Pancreas (tissue), 10 donors: ENCODE measurements at places on chromosomes 4 and X. TPM values are rescaled to one million over a fixed set of nuclear protein-coding genes. Genes with fewer than 3 reads are reported as not detected.

DNA sequence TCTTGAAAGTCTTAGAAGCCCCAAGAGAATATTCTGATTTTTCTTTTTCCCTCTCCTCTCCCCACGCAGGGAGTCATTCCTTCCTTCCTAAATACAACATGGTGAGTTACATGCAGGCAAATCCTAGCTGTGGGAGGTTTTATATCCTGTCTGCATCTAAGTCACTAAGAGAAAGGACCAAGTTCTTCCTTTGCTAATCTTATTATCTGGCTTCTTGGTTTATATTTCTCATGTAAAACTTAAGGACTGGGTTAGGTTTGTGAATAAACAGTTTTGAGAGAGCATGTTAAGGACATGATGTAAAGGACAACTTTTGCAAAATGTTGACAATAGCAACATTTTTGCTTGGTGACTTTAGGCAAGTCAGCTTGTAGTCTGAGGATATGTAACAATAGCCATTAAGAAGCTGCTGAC, 5.1 kb upstream of the CXCL9 start:
- H3K4me1 ChIP-seq: peaks cover 13% of the 10 kb centered on the region
- H3K4me3 ChIP-seq: no peak overlapping the region
- H3K27ac ChIP-seq: peak overlapping the region; percentile 51
- H3K27me3 ChIP-seq: no peaks in the 10 kb centered on the region
- no peak for DNase-seq

DNA sequence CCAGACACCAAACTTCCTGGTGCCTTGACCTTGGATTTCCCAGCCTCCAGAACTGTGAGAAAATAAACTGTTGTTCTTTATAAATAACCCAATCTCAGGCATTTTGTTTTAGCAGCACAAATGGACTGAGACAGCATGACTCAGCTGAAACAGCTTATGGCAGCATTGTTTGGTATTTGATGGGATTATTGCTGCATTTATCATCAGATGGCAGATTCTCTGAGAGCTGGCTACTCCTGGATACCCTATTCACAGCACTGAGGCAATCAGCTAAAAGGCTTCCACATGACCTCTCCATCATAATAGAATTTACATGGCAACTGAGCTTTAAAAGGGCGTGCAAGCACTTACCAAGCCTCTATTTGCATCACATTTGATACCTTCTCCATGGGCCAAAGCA, 623.1 kb upstream of the CPEB2 start:
- no peaks in the 10 kb centered on the region for H3K27me3 ChIP-seq
- H3K36me3 ChIP-seq: no peaks in the 10 kb centered on the region
- H3K4me1 ChIP-seq: no peaks in the 10 kb centered on the region
- H3K4me3 ChIP-seq: no peak overlapping the region
- DNase-seq: no peak

DNA sequence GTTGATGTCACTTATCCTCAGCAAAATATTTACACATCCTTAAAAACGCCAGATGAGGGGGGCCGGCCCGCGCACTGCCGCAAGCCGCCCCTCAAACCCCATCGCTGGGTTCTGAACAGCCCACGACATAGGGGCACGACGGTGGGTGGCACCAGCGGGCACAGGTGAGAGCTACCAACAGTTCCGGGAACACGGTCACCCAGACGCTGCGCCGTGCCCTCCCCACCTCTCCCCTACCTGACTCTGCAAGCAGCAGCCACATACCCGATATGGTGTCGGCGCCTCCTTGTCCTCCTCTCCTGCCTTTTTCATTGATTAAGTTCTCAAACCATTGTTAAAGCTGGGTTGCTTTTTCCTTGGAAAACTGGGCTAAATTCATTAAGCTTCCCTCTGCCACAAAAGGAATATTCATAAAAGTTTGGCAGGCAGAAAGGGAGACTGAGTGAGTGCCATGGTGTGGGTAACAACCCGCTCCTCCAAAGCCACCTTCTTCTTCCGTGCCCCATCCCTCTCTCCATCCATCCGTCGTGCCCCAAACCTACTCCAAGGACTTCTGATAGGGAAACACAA, 1.4 kb downstream of the RAI2 start:
- H3K4me1 ChIP-seq: no peaks in the 10 kb centered on the region
- no peaks in the 10 kb centered on the region for H3K36me3 ChIP-seq
- H3K27me3 ChIP-seq: no peaks in the 10 kb centered on the region
- no peak overlapping the region for H3K27ac ChIP-seq

GRCh38 chrX:44203791-44204190, 139.7 kb downstream of the EFHC2 start:
- H3K27me3 ChIP-seq: no peaks in the 10 kb centered on the region
- H3K36me3 ChIP-seq: no peaks in the 10 kb centered on the region
- no peak overlapping the region for H3K27ac ChIP-seq
- H3K4me3 ChIP-seq: no peak overlapping the region

DNA sequence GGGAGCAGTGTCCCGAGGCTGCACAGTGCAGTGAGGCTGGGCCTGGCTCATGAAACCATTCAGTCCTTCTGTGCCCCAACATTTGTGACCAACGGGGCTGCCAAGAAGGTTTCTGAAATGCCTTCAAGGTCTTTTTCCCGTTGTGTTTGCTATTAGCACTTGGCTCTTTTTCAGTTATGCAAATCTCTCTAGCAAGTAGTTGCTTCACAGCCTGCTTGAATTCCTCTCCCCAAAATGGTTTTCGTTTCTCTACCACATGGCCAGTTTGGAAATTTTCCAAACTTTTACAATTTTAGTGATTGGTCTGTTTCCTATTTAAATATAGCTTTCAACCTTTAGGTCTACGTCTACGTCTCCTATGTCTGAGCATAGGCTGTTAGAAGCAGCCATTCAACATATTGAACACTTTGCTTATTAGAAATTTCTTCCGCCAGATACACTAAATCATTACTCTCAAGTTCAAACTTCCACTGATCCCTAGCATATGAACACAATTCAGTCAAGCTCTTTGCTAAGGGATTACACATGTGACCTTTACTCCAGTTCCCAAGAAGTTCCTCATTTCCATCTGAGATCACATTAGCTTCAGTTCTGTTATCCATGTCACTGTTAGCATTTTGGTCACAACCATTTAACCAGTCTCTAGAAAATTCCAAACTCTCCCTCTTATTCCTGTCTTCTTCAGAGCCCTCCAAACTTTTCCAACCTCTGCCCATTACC, 901.8 kb downstream of the GLUD2 start:
- H3K4me3 ChIP-seq: no peak overlapping the region
- no peaks in the 10 kb centered on the region for H3K27me3 ChIP-seq
- no peaks in the 10 kb centered on the region for H3K36me3 ChIP-seq
- H3K4me1 ChIP-seq: no peaks in the 10 kb centered on the region
- no peak overlapping the region for H3K27ac ChIP-seq

GRCh38 chr4:80073473-80074008, 512 bp upstream of the ANTXR2 start:
- no peaks in the 10 kb centered on the region for H3K27me3 ChIP-seq
- no peaks in the 10 kb centered on the region for H3K4me1 ChIP-seq
- H3K27ac ChIP-seq: peak overlapping the region; percentile 80
- no peaks in the 10 kb centered on the region for H3K36me3 ChIP-seq

GRCh38 chr4:157727163-157727562, 445.7 kb downstream of the GASK1B start:
- no peak overlapping the region for H3K27ac ChIP-seq
- no peak overlapping the region for H3K4me3 ChIP-seq
- no peak for DNase-seq
- H3K27me3 ChIP-seq: no peaks in the 10 kb centered on the region
- no peaks in the 10 kb centered on the region for H3K36me3 ChIP-seq

DNA sequence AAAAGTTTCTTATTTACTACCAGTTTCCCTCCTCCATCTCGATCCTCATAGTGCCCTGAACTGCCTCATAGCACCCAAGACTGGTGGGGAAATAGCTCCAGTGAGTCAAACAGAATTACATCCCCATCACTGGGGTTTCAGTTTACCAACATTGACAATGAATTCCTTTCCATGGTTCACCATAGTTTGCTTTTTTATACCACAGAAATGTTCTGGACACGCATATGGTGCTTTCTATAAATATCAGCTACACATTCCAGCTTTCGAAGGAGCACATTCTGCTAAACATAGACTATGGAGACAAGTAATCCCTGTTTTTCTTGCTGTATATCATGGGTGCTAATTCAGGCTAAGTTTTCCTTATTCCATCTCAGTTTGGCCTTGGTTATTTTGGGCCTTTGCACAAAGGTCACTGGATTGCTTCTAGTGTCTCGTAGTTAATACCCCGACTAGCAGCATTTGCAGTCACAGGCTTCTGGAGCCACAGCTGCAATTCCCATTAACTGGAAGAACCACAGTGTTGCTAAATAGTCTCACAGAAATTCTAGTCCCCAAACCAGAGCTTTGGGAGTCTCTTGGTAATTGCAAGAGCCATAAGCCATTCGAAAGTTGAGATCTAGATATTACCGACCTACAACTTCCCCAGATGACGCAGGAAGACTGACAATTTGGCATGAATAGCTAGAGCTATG, 53.4 kb upstream of the TRPC3 start:
- no peak overlapping the region for H3K27ac ChIP-seq
- no peaks in the 10 kb centered on the region for H3K27me3 ChIP-seq
- H3K4me1 ChIP-seq: no peaks in the 10 kb centered on the region
- H3K36me3 ChIP-seq: no peaks in the 10 kb centered on the region

DNA sequence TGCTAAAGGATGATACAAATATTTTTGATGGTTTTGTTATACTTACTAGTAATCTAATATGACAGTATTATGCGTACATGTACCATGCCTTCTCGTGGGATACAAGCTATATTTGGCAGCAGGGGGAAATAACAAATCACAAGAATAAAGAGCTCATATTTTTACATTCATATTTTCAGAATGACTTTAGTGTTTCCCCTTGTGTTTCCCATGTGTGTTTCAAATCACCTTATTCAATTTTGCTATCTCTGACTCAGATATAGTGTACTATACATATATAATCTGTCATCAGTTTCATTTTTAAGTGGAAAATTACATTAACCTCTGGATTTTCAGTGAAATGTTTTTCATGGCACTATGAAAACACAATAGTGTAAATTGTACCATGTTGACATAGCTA, 146.8 kb downstream of the RPA4 start:
- H3K27ac ChIP-seq: no peak overlapping the region
- no peaks in the 10 kb centered on the region for H3K36me3 ChIP-seq
- H3K27me3 ChIP-seq: no peaks in the 10 kb centered on the region
- DNase-seq: no peak
- H3K4me1 ChIP-seq: no peaks in the 10 kb centered on the region
- no peak overlapping the region for H3K4me3 ChIP-seq

GRCh38 chr4:74133786-74134499, 24.0 kb upstream of the MTHFD2L start:
- no peak overlapping the region for H3K27ac ChIP-seq
- H3K27me3 ChIP-seq: no peaks in the 10 kb centered on the region
- no peaks in the 10 kb centered on the region for H3K4me1 ChIP-seq
- H3K4me3 ChIP-seq: no peak overlapping the region
- no peaks in the 10 kb centered on the region for H3K36me3 ChIP-seq

DNA sequence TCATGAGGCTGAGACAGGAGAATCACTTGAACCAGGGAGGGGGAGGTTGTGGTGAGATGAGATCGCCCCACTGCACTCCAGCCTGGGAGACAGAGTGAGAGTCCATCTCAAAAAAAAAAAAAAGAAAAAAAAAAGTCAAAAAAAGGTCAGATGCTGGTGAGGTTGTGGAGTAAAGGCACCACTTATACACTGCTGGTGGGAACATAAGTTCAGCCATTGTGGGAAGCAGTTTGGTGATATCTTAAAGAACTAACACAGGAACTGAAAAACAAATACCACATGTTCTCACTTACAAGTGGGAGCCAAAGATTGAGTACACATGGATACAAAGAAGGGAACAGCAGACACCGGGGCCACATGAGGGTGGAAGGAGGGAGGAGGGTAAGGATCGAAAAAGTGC, 149.0 kb downstream of the PHF8 start:
- no peak overlapping the region for H3K27ac ChIP-seq
- DNase-seq: no peak
- no peak overlapping the region for H3K4me3 ChIP-seq
- no peaks in the 10 kb centered on the region for H3K27me3 ChIP-seq

DNA sequence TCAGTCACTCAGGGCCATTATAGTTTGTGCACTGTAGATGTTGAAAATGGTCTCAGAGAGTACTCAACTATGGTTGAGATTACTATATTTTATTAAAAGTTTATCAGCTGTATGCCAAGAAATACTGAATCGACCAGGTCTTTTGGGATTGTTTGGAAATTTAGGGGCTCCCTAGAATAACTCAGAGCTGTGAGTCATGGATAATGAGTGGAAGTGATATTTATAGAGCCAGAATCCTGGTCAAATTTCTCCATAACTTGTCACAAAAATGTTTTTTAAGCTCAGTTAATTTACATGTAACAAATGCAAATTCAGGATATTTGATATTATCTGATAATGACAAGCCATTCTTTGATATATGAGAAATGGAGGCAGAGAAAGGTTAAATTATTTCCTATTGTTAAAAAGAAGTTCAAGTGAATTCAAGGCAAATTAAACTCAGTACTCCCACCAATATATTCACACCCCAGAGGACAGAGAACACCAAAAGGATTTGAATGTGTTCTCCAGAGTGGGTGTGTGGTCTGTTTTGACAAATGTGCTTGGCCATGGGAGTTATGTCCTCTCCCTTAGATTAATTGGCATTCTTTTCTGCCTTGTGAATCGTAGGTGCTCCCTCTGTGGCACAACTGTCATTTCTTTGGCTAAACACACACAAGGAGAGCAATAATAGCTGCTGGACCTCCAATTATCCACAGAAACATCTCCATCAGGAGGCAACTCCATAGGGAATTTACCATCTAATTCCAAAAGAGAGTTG, 37.7 kb downstream of the ARHGAP24 start:
- H3K27me3 ChIP-seq: no peaks in the 10 kb centered on the region
- no peaks in the 10 kb centered on the region for H3K4me1 ChIP-seq
- no peak overlapping the region for H3K27ac ChIP-seq
- no peaks in the 10 kb centered on the region for H3K36me3 ChIP-seq
- DNase-seq: no peak

- H3K27me3 ChIP-seq: no peaks in the 10 kb centered on the region
- no peak overlapping the region for H3K4me3 ChIP-seq
- no peak overlapping the region for H3K27ac ChIP-seq
- H3K4me1 ChIP-seq: no peaks in the 10 kb centered on the region
Observed at GRCh38 chr4:164412246-164412645, 341.7 kb upstream of the SMIM31 start.

DNA sequence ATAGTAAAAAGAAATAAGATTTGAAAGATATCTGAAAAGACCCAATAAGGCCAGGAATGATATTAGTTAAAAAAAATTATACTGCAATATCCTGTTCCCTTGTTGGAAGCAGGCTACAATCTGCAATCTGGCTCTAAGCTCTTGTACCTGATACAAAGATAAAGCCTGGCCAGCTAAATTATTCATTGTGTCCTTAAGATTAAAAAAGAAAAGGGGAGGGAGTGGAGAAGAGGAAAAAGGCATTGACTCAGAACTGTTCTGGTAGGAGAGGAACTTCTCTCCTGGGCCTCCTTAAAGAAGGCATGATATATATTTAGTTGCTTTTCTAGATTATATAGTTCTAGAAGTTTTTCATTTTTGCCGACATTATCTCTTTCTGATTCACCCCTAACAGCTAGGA, 46.7 kb downstream of the IRF2 start:
- no peak overlapping the region for H3K27ac ChIP-seq
- no peak overlapping the region for H3K4me3 ChIP-seq
- no peaks in the 10 kb centered on the region for H3K27me3 ChIP-seq
- H3K4me1 ChIP-seq: peaks cover 11% of the 10 kb centered on the region
- H3K36me3 ChIP-seq: peaks cover 14% of the 10 kb centered on the region
- no peak for DNase-seq

GALNTL6 gene
- total RNA-seq: 0.18 TPM

PDGFC gene
- total RNA-seq: 10.8 TPM

TLR1 gene
- total RNA-seq: 3.7 TPM

ARMCX2 gene
- 17.9 TPM for total RNA-seq

FGFBP1 gene
- 0.24 TPM for total RNA-seq

WDR1 gene
- total RNA-seq: 57.6 TPM

PCDH19 gene
- total RNA-seq: 0.44 TPM

FGA gene
- total RNA-seq: 13.0 TPM

DACH2 gene
- 0.14 TPM for total RNA-seq

FAM184B gene
- total RNA-seq: not detected

ANXA10 gene
- 17.1 TPM for total RNA-seq
